Activated CD4-positive, alpha-beta T cell treated with anti-CD3 and anti-CD28 coated beads, Interleukin-2, amount 10 ng/mL, durations not matched to agents 7 days and 5 days (primary cell): ENCODE measurements at places on chromosomes 6 and 20. TPM values are rescaled to one million over a fixed set of nuclear protein-coding genes. Genes with fewer than 3 reads are reported as not detected.

GRCh38 chr20:428658-429200 lies 20.6 kb downstream of the RBCK1 start:
- H3K4me1 ChIP-seq: peaks cover 38% of the 10 kb centered on the region
- H3K27me3 ChIP-seq: no peaks in the 10 kb centered on the region
- H3K36me3 ChIP-seq: peaks cover 56% of the 10 kb centered on the region
- no peak overlapping the region for H3K4me3 ChIP-seq
- H3K27ac ChIP-seq: no peak overlapping the region

DNA sequence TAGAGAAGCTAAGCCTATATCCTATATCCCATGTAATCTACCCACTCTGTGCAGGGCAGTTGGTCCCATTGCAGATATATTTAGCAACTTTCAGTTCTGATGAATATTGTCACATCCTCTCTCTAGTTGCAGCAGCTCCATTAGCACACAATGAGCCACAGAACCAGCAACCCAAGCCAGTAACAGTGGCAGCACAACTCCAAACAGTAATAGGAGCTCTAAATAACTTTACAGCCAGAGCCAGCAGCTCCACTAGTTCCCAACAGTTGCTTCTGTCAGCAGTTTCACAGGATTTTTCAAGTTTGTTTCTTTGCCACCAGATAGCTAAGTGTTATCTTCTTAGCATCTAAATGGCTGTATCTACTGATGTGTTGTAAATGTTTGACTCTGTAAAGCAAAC lies 490.8 kb downstream of the HTR1B start:
- H3K27me3 ChIP-seq: no peaks in the 10 kb centered on the region
- H3K4me3 ChIP-seq: no peak overlapping the region
- no peaks in the 10 kb centered on the region for H3K4me1 ChIP-seq
- no peak overlapping the region for H3K27ac ChIP-seq

The KIF25 gene
- not detected for total RNA-seq

DNA sequence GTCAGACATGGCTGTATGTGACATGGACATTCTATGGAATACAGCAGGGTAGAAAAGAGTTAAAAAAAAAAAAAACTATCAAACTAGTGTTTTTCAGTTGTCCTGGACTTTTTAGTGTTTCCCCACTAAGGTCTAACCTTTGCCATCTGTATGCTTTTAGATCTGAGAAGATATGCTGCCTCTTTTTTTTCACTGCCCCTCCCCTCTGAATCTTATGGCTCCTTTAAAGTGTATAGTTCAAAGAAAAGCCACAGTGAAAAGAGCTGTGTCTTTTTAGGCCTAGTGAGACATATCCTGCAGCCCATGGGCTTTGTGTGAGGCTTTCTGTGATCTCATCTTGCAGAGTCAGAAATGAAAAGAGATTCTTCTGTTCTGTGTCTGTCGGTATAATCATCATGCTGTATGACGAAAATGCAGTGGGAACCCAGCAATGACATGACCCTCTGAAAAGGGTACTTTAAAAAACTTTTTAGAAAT lies 29.3 kb downstream of the ADGRG6 start:
- H3K4me1 ChIP-seq: peaks cover 15% of the 10 kb centered on the region
- H3K36me3 ChIP-seq: no peaks in the 10 kb centered on the region
- H3K27ac ChIP-seq: peak overlapping the region; percentile 32
- no peak overlapping the region for H3K4me3 ChIP-seq
- peaks cover 9% of the 10 kb centered on the region for H3K27me3 ChIP-seq

GRCh38 chr6:33123732-33124524 lies 48.1 kb downstream of the HLA-DPB1 start:
- no peak overlapping the region for H3K27ac ChIP-seq
- peaks cover 20% of the 10 kb centered on the region for H3K27me3 ChIP-seq
- H3K4me3 ChIP-seq: no peak overlapping the region
- H3K36me3 ChIP-seq: peaks cover 2% of the 10 kb centered on the region

GRCh38 chr6:142357879-142358278 lies 56.1 kb downstream of the ADGRG6 start:
- DNase-seq: no peak
- no peak overlapping the region for H3K27ac ChIP-seq
- H3K36me3 ChIP-seq: no peaks in the 10 kb centered on the region
- H3K4me1 ChIP-seq: peaks cover 5% of the 10 kb centered on the region
- peaks cover 3% of the 10 kb centered on the region for H3K27me3 ChIP-seq

DNA sequence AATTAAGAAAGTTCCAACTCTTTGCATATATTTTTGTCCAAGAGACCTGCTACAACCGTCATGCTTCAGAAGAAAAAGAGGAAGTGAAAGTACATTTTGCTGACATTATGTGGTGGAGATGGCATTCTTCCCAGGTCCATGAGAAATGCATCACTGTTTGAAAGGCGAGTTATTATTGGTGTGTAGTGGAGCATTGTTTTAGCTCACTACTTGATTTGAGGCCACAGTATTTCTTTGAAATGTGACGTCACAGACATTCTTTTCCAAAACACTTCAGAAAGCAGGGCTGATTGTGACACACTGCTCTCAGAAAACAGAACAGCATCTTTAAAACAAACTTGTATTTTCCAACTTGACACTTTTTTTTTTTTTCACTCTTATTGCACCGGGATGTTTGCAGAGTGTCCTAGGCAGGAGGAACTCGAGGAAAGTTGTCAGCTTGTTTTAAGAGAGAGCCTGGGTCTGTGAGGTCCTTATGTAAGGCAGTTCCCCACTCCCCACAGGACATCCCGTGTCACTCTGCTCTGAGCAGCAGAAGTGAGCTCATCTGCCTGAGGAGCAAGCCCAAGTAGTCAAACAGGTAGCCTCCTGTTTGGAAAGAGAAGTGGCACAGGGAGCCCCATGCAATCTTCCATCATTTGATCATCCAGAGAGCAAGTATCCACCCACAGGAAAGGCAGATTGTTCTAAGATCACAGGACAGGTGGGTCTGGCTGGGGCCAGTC lies 1.1 kb downstream of the SPTLC3 start:
- no peaks in the 10 kb centered on the region for H3K36me3 ChIP-seq
- peak overlapping the region; percentile 42 for H3K4me3 ChIP-seq
- peak overlapping the region; percentile 78 for H3K27ac ChIP-seq
- peaks cover 2% of the 10 kb centered on the region for H3K27me3 ChIP-seq
- peak; percentile 9 for DNase-seq
- peaks cover 28% of the 10 kb centered on the region for H3K4me1 ChIP-seq

- H3K27me3 ChIP-seq: peaks cover 60% of the 10 kb centered on the region
- H3K36me3 ChIP-seq: peaks cover 2% of the 10 kb centered on the region
Measured at GRCh38 chr6:85449388-85449817, 480 bp upstream of the NT5E start.

The PDE7B gene
- total RNA-seq: 0.57 TPM

DNA sequence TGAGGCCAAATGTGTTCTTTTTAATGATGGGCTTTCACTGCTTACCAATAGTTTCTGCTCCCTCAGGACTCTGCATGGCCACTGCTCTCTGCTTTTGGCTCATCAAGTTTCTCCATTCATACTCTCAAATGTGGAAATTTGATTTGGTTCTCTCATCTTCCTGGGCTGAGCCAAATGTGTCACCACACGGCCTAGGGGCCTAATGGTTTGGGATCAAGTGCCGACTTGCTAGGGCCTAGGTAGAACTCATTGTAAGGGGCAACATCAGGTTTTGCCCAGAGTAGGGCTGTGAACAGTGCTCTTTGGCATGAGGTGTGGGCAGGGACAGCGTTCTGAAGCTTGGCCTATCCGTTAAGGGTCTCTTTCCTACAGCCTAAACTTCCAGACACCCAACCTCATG lies 3.9 kb upstream of the MRPS10 start:
- H3K4me1 ChIP-seq: peaks cover 17% of the 10 kb centered on the region
- no peak overlapping the region for H3K4me3 ChIP-seq
- peak overlapping the region; percentile 25 for H3K27ac ChIP-seq
- H3K36me3 ChIP-seq: peaks cover 4% of the 10 kb centered on the region

DNA sequence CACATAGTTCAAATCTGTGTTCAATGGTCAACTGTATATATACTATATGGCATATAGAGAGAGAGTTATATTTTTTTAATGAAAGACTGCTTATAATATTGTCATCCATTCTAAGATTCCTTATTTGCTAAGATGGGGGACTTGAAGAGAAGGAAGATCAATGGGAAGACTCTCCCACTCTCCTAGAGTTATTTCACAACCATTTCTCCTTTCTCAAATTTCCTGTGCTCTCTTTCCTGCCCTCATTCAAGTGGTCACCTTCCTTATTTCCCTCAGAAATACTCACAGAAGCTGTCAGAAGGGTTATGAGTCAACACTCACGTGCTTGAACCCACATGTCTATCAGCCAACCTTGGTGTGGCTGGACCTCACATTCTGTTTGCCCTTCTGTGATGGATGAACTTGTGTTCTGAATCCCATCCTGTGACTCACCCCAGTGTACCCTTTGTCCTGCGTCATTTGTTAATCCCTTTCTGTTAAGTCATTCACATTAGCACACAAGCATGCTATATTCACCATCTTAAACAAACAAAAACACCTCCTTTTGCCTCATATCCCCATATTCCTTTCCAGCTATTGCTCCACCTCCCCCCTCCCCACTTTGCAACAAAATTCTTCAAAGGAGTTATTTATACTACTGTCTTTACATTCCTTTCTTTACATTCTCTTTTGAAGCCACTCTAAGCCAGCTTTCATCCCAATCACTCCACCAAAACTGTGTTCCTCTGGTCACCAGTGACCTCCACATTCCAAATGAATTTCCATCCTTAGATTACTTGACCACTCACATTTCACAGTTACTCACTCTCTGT lies 279.3 kb upstream of the TCF21 start:
- no peaks in the 10 kb centered on the region for H3K36me3 ChIP-seq
- H3K27me3 ChIP-seq: no peaks in the 10 kb centered on the region
- DNase-seq: no peak
- H3K4me1 ChIP-seq: no peaks in the 10 kb centered on the region
- H3K27ac ChIP-seq: no peak overlapping the region
- H3K4me3 ChIP-seq: no peak overlapping the region

- DNase-seq: no peak
- no peak overlapping the region for H3K4me3 ChIP-seq
- H3K36me3 ChIP-seq: no peaks in the 10 kb centered on the region
- H3K4me1 ChIP-seq: no peaks in the 10 kb centered on the region
Measured at GRCh38 chr20:9485614-9486340, 28.6 kb upstream of the LAMP5 start.

DNA sequence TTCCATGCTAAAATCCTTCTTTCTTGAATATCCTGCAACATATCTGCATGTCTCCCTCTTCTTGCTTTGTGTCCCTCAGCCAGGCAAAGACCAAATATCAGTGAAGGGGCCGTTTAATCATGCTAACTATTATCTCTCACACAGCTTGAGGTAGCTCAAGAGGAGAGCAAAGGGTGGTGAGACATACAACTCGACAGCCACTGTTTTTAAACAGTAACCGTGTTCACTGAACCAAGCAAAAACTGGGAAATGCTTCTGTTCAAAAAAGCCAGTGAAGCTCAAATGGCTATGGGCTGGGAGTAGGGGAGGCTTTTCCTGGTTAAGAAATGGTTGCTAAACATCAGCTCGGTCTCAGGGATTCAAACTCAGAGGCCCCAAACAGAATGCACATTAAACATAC lies 83.4 kb downstream of the MAP7 start:
- no peak for DNase-seq
- H3K4me3 ChIP-seq: no peak overlapping the region
- H3K27ac ChIP-seq: no peak overlapping the region
- no peaks in the 10 kb centered on the region for H3K36me3 ChIP-seq
- peaks cover 9% of the 10 kb centered on the region for H3K27me3 ChIP-seq
- peaks cover 21% of the 10 kb centered on the region for H3K4me1 ChIP-seq

DNA sequence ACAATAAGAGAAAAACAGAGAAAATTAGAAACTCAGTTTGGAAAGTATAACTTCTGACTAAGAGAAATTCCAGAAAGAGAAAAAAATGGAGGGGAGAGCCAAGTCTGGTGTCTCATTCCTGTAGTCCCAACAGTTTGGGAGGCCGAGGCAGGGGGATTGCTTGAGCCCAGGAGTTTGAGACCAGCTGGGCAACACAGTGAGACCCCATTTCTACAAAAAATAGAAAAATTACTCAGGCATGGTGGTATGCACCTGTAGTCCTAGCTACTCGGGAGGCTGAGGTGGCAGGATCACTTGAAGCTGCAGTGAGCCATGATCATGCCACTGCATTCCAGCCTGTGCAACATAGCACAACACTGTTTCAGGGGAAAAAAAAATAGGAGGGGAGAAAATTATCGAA lies 3.1 kb upstream of the KIF3B start:
- DNase-seq: no peak
- peaks cover 23% of the 10 kb centered on the region for H3K4me1 ChIP-seq
- no peak overlapping the region for H3K4me3 ChIP-seq
- peaks cover 2% of the 10 kb centered on the region for H3K27me3 ChIP-seq
- H3K27ac ChIP-seq: no peak overlapping the region
- H3K36me3 ChIP-seq: no peaks in the 10 kb centered on the region

The NKX2-2 gene
- not detected for total RNA-seq

The AHI1 gene
- total RNA-seq: 14.0 TPM

- H3K4me3 ChIP-seq: no peak overlapping the region
- H3K27ac ChIP-seq: no peak overlapping the region
- no peak for DNase-seq
Measured at GRCh38 chr6:1113916-1114540, 197.9 kb upstream of the FOXQ1 start.

GRCh38 chr6:37866590-37867507 lies 47.3 kb downstream of the ZFAND3 start:
- H3K36me3 ChIP-seq: peaks cover 15% of the 10 kb centered on the region
- no peak overlapping the region for H3K4me3 ChIP-seq
- H3K27me3 ChIP-seq: no peaks in the 10 kb centered on the region

The JPH2 gene
- total RNA-seq: not detected

DNA sequence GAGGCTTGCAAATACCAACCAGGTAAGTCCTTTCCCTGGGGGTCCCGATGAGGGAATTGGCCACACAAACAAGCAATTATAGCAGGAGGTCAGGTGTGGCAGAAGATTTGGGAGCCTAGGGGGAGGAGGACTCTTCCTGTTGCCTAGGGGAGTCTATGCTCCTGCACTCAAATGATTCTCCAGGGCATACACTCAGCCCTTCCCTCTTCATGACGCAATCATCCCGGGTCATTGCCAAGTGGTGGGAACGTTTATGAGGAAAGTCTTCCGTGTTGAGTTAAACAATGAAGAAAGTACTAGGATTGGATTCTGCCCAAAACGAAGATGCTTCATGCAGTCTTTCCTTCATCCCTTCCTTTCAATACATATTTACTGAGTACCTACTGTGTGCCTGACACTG lies 186.5 kb upstream of the TSHZ2 start:
- H3K4me3 ChIP-seq: no peak overlapping the region
- no peaks in the 10 kb centered on the region for H3K4me1 ChIP-seq
- H3K27me3 ChIP-seq: no peaks in the 10 kb centered on the region
- H3K36me3 ChIP-seq: no peaks in the 10 kb centered on the region

DNA sequence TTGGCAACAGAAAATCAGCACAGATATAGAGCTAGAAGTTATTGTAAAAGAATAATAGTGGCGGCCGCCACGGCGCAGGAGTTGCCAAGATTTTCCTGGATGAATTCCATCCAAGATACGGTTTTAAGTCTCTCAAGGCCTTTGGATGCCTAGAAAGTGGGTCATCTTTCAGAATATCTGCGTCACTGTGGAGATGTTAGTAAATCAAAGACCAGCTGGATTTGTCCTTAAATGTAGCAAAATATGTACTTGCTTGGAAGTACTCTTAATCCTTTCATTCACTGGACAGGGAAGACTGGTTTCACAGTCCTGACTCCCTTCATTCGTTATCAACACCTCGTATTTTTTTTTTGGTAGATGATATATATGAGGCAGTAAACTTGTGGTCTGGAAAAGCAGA lies 83.0 kb downstream of the SLC22A3 start:
- H3K4me3 ChIP-seq: no peak overlapping the region
- DNase-seq: no peak
- peaks cover 12% of the 10 kb centered on the region for H3K4me1 ChIP-seq
- no peak overlapping the region for H3K27ac ChIP-seq
- H3K36me3 ChIP-seq: no peaks in the 10 kb centered on the region

- no peaks in the 10 kb centered on the region for H3K4me1 ChIP-seq
- no peak for DNase-seq
- H3K36me3 ChIP-seq: peaks cover 23% of the 10 kb centered on the region
- no peak overlapping the region for H3K27ac ChIP-seq
- H3K27me3 ChIP-seq: no peaks in the 10 kb centered on the region
Measured at GRCh38 chr20:7993703-7994102, 25.9 kb downstream of the TMX4 start.
